Activated CD4-positive, alpha-beta T cell treated with anti-CD3 and anti-CD28 coated beads, Interleukin-2, amount 10 ng/mL, durations not matched to agents 24 days and 14 days (primary cell): ENCODE measurements at places on chromosomes 3 and 15. TPM values are rescaled to one million over a fixed set of nuclear protein-coding genes. Genes with fewer than 3 reads are reported as not detected.
A peak's percentile ranks its signal among the peaks of the same experiment; 100 is the strongest.

GRCh38 chr3:94221829-94222228 is 159.0 kb downstream of the NSUN3 start:
- DNase-seq, result no peak

- DNase-seq, result peak; percentile 76
Measured at GRCh38 chr3:58082047-58082446, 73.8 kb downstream of the FLNB start.

Gene GRIP2
- not detected in 2 replicates for total RNA-seq

Gene PLAAT1
- total RNA-seq, result not detected in 2 replicates

DNA sequence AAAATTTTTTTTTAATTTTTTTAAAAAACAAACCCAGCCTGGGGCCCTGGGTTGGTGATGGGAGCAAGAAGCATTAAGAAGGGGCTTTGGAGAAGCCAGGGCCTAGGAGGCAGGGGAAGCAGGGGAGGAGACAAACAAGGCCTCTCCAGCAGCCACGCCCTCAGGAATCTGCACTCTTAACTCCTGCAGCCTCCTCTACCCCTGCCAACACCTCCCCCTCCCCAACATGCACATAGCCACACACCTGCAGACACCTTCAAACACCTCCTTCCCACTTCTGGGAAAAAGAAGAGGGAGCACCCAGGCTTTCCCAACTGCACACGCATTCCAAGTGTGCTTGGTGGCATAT is 2.7 kb upstream of the DCAF1 start:
- DNase-seq, result no peak

DNA sequence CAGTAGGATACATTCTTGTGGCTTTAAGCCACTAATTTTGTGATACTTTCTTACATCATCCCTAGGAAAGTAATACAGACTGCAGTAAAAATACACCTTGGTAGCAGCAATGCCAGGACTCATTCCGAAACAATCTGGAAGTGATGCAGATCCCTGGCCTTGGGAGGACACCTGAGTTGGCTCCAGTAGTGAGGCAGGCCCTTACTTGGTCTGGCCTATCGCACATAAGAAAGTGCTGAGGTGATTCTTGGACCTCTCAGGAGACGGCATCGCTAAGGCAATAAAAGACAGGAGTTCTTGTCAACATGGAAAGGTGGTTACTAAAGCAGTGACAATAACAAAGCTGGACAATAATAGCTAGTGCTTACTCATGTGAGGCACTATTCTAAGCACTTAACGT is 126.5 kb downstream of the SUCNR1 start:
- DNase-seq, result no peak

DNA sequence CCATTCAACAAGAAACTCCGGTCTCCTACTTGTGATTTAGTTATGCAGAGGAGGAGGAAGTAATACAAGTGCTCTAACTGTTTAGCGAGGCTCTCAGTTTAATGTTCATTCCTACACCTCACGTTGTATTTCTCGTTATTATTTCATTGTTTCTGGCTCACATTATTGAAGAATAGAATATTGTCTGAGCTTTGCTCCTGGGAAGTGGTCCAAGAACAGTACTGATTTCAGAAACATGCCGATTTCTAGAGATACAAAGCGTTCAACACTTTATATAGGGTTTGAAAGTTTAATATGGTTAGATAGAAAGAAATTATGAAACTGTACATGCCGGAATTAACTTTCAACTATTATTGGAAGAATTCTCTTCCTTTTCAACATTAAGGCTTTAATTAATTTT is 1145.5 kb downstream of the TBL1XR1 start:
- no peak for DNase-seq

Gene DUOXA2
- not detected in 2 replicates for total RNA-seq

Gene IL12A
- total RNA-seq, result 0.21 and 0.59 TPM in 2 replicates

DNA sequence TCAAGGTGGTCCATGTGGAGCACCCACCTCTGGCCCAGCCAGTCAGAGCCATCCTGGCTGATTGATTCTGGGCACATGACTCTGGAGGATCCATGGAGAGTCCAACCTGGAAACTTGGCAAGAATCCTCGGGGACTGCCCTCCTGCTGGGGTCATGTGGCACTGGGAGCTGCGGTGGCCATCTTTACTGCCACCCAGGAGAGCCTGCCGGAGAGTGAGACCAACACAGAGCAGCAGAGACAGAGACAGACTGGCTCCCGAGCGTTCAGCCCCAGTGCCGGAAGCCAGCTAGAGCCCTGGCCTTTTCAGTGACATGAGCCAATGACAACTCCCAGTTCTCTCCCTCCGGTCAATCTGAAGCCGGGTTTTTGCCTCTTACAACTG is 11.5 kb upstream of the GATA2 start:
- no peak for DNase-seq

GRCh38 chr3:197201791-197202452 is 96.5 kb downstream of the DLG1 start:
- no peak for DNase-seq

DNA sequence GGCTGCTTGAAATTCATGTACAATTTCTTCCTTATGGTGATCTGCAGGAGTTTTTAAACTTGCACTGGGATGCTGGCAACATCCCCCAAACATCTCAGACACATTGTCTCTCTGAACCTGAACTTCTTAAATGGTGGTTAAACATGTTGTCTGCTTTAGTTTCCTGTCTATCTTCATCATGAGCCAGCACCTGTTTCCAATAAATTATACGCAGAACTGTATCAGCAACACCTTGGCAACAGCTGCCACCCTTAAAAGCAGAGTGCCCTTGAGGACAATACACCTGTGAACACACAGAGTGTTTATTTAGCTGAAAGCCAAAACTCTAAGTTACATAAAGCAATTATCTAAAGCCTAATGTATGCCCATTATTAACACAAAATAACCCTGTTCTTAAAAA is 242.9 kb downstream of the WNT5A start:
- DNase-seq, result peak; percentile 3

- DNase-seq, result peak; percentile 36
Measured at GRCh38 chr3:138629526-138629925, 21.0 kb downstream of the FAIM start.

DNA sequence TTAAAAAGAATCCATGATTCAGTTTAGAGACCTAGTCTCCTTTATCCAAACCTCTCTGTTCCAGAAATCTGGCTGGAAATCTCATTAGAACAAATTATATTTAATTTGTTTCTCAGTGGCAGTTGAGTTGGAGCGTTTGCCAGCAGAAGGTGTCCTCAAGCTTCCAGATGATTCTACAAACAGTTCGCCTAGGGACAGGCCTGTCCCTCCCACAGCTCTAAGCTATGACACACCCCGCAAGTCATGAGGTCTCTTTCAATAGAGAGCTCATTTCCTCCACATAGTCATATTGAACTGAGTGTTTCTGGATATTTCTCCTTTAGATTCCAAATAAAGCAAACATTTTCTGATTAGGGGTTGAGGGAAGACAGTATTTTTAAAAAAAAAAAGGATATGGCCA is 230.3 kb downstream of the ATP8B4 start:
- no peak for DNase-seq

Gene CYP19A1
- 0.09 and 0.35 TPM in 2 replicates for total RNA-seq

DNA sequence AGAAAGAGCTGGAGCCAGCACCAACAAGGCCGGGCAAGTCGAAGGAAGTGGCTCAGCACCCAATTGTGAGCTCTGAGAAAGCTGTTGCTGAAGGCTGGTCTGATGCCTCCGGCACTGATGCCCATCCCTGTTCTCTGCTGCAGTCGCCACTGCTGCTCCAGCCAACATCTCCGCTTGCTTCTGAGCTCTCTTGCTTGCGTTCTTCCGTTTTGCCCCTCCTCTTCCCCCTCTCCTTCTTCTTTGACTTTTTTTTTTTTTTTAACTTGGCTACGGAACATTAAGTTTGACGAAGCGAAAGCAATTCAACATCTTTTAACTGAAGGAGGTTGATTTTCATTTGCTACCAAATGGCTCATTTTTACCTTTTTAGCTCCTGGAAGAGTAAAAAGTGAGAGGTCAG is 442.9 kb downstream of the MCTP2 start:
- no peak for DNase-seq

DNA sequence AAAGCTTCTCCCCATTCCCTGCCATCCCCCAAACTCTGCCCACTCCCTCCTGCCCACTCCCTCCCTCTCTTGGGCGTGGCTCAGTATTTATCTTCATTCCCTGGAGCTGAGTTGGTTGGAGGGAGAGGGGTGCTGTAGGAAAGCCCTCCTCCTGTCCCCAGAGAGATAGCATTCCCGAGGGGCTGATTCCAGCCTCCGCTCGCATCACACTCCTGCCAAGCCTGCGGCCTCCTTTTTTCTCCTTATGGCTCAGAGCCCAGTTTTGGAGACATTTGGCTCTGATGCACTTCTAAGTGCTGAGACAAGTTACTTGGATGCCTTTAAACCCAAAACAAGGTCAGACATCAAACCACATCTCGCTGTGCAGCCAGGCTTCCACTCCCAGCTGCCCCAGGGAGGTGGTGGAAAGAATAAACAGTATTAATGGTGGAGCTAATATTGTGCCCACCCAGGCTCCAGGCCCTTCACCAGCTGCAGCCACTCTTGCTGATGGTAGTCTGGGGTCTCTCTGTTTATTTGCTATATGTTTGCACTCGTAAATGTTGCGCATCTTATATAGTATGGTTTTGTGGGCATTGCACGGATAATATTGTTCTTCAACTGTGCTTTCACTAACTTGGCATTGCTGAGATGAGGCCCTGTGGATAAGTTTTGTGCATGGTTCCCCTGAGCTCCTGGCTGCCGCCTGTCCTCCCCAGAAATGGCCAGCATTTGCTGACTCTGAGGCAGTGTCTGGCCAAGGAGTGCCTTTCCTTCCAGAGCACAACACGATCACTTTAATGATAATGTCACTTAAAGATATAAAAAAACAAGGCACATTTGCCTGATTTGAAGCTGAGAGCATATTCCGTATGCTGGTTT is 157.2 kb downstream of the LRRC28 start:
- DNase-seq, result no peak

DNA sequence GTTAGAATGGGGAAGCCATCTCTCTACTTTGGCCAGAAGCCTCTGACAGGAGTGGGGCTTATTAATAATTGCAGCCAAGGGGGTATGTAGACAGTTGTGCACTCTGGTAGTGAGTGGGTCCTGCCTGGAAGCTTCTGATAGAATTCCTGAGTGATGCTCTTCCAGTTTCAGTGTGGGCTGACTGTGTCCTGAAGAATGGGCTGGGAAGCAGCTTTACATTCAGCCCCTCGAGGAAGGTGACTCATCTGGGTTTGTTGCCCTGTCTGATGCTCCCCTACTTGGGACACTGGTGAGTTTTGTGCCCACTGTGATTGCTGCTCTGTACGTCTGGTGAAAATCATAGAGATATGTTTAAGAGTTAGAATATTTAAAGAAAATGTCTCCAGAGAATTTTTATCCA is 444.7 kb upstream of the RBMS3 start:
- no peak for DNase-seq

DNA sequence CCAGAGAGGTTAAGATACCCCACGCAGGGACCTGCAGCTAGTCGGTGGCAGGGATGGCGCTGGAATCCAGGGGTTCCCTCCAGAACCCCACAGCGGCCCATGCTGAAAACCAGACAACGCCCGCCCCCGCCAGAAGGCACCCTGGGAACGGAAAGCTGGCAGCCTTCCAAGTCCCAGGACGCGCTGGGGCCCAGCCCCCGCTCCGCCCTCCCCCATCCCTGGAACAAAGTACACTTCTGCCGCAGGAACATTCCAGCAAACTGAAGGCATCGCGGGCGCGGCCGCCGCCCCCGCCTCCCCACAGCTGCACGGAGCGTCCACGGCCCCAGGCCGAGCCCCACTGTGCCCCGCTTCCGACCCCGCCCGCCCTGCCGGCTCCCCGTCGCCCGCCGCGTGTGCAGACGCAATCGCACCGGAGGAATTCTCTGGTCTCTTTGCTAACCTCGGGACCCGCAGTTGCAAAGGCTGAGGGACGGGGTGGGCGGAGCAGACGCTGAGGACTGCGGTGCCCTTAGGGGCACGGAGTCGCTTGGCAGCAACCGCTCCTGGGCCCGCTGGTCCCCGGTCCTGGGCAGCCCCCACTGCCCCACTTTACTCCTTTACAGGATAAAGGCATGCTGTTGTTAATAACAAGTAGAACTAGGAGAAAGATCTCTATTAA is 44.8 kb upstream of the RNU6-1 start:
- DNase-seq, result peak; percentile 73

DNA sequence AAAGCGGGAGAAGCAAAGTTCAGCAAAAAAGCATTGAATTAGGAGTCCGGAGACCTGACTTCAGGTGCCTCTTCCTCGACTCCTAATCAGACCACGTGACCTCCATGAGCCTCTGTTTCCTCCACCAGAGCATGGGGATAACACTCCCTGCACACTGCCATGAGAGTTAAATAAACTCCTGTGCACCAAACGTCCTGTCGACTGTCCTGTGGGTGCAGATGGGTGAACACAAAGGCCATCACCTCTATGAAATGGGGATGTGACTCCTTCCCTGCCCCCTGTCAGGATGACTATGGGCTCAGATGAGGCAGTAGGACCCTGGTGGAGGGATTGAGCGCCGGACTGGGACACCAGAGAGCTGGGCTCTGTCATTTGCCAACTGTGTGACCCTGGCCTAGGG is 13.5 kb upstream of the TSPAN3 start:
- no peak for DNase-seq

GRCh38 chr15:23572844-23573243 is 7.4 kb downstream of the MKRN3 start:
- no peak for DNase-seq

Gene SLC12A8
- total RNA-seq, result 1.1 and 1.2 TPM in 2 replicates

Gene SETD5
- total RNA-seq, result 152 and 164 TPM in 2 replicates

DNA sequence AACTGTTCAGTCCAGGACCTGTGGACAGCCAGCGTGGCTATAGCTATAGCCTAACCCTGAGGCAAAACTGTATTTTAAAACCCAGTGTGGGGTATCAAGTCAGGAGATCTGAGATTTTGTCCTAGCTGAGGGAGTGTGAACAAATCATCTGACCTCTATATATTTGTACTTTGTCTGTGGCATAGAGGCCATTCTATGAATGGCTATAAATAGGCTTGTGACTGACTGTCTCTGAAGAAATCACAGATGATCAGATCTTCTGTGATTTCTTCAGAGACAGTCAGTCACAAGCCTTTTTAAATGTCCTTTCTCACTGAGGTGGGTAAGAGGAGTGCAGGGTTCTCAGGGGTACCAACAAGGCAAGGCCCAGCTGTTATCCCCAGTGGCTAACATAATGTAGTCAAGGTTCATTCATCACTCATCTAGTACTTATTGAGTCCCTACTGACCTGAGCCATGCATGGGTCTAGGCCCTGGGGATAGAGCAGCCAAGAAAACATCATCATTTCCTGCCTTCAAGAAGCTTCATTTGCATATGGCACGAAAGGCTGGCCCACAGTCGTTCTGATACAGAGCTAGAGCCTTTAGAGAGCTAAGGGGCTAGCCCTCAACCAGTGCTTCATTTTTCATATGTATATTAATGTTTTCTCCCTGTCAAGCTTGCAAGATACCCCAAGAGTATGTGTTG is 53.3 kb downstream of the TIPARP start:
- DNase-seq, result no peak
